ENCODE measurements at places on chromosomes 13 and 19. TPM values are rescaled to one million over a fixed set of nuclear protein-coding genes. Genes with fewer than 3 reads are reported as not detected.

The SIGLEC9 gene
- total RNA-seq = 0.26 TPM

The CFAP97D2 gene
- not detected for total RNA-seq

The ALKBH7 gene
- 20.5 TPM for total RNA-seq

The ZNF497 gene
- 0.89 TPM for total RNA-seq

The ZNF888 gene
- 4.7 TPM for total RNA-seq

The NUDT15 gene
- 28.6 TPM for total RNA-seq

DNA sequence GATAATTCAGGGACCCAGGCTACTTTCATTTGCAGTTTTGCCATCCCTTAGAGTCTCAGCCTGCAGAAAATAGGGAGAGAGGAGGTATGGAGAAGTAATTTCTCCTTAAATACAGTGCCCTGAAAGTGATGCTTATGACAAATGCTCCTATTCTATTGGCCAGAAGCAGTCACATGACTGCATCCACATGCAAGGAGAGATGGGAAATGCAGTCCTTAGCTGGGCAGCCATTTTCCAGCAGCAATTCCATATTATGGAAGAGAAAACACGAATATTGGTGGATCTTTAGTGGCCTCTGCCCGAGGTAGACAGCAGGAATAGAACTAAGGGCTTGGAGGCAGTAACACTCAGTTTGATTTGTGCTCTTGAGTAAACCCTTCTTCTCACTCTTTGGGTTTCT, 39.4 kb downstream of the VAV1 start:
- DNase-seq = peak; percentile 56

DNA sequence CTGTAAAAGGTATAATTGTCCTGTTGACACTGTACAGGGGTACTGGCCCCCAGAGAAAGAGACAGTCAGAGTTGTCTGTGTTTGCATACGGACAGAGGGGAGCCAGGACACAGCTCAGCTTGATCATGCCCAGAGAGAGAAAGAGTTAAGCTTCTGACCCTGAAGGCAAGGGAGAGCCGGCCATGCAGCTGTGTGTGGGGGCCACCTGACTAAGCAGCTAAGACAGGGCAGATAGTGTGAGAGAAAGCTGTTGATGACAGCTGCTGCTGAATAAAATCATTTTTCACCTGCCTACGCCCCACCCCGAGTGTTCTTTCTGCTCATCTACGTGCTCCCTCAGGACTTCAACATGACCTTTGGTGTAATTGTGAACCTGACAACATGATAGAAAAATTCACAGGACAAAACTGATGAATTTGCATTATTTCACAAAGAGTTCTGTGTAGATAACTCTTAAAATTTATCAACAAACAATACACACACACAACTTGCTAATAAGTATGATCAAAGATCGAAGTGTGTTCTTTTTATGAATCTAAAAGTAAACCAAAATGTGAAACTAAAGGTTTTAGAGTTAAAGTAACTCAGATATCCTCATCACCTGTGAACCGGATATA, 1294.3 kb upstream of the ATXN8OS start:
- DNase-seq = no peak

GRCh38 chr19:3110126-3110825, 16.1 kb downstream of the GNA11 start:
- no peak for DNase-seq

GRCh38 chr13:100436099-100436498, 152.5 kb downstream of the GGACT start:
- DNase-seq = no peak

DNA sequence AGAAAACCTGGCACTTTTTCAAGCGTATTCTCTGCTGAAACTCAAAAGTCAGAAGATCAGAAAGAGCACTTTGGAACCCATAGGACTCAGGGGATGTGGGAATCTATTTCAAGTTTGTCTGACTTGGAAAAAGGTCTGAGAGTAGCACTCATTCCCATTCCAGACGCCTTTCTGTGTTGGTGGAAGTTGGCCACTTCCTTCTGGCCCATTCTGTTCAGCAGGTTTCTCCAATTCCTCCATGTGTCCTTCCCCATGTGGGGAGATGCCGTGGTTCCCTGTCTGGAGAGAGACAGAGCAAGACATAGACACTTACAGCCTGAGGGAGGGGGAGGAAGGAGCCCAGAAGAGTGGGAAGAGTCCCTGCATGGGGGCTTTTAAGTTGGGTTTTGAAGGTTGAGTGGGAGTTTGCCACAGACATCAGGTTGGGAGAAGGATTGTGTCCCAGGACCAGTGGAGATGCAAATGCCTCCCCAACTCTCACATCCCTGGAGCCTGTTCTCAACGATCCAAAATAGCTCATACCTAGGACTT, 48.0 kb downstream of the CELF5 start:
- DNase-seq = no peak

GRCh38 chr19:403221-404027, 5.5 kb downstream of the C2CD4C start:
- no peak for DNase-seq

- DNase-seq = no peak
Observed at GRCh38 chr13:45327253-45327955, 13.6 kb downstream of the TPT1 start.

GRCh38 chr19:15330801-15331418, 1.4 kb downstream of the BRD4 start:
- DNase-seq = peak; percentile 66

DNA sequence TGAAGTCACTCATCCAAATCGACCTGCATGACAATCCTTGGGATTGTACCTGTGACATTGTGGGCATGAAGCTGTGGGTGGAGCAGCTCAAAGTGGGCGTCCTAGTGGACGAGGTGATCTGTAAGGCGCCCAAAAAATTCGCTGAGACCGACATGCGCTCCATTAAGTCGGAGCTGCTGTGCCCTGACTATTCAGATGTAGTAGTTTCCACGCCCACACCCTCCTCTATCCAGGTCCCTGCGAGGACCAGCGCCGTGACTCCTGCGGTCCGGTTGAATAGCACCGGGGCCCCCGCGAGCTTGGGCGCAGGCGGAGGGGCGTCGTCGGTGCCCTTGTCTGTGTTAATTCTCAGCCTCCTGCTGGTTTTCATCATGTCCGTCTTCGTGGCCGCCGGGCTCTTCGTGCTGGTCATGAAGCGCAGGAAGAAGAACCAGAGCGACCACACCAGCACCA, 5.9 kb downstream of the SLITRK5 start:
- no peak for DNase-seq

DNA sequence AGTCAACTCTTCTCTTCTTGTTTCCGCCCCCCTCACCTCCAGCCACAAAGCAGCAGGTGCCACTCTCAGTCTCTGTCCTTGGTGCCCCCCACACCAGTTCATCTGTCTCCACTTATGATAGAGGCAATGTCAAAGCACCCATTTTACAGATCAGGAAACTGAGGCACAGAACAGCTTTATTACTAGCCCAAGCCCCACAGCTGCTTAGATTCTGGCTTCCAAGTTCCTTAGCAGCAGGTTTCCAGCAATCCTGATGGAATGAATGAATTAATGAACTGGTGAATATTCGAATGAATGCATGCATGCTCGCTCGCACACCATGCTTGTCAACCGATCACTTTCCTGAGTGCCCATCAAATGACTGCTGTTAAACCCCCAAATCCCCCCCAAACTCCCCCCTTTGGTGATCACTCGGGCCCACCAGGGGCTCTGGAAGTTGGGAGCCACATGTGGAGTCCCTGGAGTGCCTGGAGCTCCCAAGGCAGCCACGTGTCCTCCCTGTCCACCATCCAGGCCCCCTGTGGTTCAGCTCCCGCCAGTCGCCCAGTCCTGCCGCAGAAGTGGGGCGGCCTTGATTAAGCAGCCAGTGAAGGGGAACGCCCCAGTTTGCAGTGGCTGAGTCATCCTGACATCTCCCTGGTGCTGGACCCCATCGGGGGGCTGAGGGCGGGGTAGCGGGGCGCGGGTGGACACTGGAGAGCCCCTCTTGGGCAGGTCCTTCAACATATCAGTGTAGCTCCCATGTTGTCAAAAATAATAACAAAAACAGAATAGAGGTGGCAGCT, 6.8 kb downstream of the PTPRS start:
- no peak for DNase-seq

GRCh38 chr13:40445557-40445990, 220.9 kb downstream of the FOXO1 start:
- DNase-seq = peak; percentile 98

GRCh38 chr13:106521095-106521799, 14.2 kb downstream of the EFNB2 start:
- DNase-seq = no peak

GRCh38 chr13:40667622-40667978, 1.2 kb upstream of the FOXO1 start:
- no peak for DNase-seq

DNA sequence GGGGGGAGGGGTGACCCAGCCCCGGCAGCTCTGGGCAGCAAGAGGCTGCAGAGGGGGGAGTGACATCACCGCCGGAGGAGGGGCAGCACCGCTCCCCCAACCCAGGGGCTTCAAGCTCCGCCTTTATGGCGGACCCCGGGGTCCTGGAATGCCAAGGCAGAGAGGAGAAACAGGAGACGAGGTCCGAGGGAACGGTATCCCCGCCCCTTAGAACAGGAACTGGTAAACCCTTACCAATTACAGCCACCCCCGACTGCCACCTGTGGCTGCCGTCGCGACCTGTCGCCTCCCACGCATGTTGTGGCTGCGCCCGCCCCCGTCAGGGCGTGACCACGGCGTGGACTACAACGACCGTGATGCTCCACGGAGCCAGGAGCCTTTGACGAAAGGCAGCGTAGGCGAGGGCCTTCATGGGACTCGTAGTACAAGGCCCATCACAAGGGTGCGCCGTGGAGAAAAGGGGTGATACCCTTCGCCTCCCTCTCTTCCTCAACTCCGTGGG, 4.1 kb upstream of the KCNC3 start:
- DNase-seq = peak; percentile 90
